Progenitor cell of endocrine pancreas (in vitro differentiated cells): ENCODE measurements at places on chromosomes 11 and 22.
A peak's percentile ranks its signal among the peaks of the same experiment; 100 is the strongest.

- no peak for DNase-seq
These were observed 113.5 kb upstream of the KIRREL3 start for GRCh38 chr11:127114035-127114434.

GRCh38 chr11:119018074-119018938, at the start of the genes RPS25 and TRAPPC4:
Gene RPS25 (minus strand): TSS chr11:119018343. CDS start chr11:119018284, 59 bp downstream.
Gene TRAPPC4 (plus strand): TSS chr11:119018766. CDS start chr11:119018796, 30 bp downstream.
- peak; percentile 70 for DNase-seq

DNA sequence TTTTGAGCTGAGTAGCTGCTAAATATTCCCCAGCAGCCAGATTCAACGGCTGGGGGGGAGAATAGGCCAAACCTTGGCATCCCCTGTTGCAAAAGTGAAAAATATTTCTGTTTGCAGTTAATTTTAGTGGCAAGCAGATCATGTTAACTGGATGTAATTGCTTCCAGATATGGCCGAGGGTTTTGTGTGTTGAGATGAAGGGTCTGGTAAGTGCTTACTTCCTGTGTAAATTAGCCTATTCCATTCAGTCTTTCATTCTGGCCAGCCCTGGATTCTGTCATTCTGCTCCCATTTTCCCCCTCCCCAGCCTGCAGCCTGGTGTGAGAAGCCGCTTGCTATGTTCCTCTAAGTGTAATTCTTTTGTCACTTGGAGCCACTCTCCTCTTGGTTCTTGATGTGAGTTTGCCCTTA, 17.4 kb downstream of the ZBTB16 start:
- no peak for DNase-seq

GRCh38 chr11:129287920-129288319, 87.7 kb upstream of the BARX2 start:
- DNase-seq, result no peak

GRCh38 chr11:78417175-78417887, at the start of gene GAB2:
Gene GAB2 (minus strand): TSS chr11:78417820. CDS start chr11:78417720, 100 bp downstream.
- DNase-seq, result peak; percentile 49

DNA sequence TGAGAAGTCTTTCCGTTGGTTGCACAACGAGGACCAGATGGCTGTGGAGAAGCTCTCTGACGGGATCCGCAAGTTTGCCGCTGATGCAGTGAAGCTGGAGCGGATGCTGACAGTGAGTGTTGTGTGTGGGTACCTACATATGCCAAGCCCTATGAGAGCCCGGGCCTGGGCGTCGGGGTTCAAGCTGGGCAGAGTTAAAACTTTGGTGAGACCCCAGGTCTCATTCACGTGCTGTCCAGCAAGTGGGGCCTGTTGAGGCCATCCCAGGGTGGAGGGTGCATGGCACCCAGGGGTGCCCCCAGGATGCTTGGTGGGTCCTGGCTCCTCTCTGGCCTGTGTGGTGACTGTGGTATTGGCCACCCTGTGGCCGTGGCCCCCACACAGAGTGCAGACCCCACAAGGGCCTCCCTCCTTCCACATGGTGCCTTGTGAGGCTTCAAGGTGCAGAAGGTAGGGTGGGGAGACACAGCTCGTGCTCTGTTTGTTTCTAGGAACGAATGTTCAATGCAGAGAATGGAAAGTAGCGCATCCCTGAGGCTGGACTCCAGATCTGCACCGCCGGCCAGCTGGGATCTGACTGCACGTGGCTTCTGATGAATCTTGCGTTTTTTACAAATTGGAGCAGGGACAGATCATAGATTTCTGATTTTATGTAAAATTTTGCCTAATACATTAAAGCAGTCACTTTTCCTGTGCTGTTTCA, 12.8 kb downstream of the GATD1 start:
- no peak for DNase-seq

- no peak for DNase-seq
These were observed 13.6 kb downstream of the SCARF2 start for GRCh38 chr22:20423906-20424551.

DNA sequence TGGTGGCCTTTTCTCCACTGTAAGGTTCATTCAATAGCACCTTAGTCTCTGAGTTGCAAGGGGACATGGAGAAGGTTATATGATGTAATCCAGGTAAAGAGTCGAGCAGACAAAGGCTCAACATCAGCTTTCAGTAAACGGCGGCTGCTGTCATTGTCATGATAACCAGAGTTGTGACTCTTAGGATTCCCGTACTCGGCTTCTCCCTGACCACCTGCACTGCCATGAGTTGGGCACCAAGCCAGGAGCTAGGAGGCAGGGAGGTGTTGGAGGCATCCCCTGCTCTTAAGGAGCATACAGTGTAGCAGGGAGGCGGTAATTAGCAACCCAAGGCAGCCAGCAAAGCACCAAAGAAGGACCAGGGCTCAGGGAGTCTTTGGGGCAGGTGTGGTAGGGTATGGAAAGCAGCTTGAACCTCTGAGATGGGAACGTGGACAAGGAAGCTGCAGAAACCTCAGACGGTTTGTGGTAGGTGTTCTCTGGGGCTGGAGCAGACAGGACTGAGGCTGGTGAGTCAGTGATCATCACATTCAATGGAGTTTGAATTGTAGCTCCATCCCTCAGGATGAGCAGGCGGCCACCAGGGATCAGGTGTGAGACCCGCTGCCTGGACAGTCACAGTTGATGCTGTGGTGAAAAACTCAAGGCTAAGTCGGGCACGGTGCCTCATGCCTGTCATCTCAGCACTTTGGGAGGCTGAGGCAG, 31.7 kb downstream of the LIF start:
- no peak for DNase-seq

DNA sequence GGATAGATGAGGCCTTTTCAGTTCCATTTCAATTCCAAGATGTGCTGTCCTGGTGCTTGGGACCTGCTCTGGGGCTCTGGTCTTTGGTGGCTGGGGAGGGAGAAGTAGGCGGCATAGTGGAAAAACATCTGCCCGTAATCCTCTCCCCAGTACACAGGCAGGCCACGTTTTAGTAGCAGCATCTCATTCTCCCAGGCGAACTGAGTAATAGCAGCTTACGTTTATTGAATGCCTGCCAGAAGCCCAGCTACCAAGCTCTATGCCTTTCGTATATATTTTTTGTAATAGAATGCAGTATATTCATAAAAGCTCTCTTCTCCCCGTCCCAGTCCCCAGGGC, 11.4 kb downstream of the ACO2 start:
- no peak for DNase-seq

DNA sequence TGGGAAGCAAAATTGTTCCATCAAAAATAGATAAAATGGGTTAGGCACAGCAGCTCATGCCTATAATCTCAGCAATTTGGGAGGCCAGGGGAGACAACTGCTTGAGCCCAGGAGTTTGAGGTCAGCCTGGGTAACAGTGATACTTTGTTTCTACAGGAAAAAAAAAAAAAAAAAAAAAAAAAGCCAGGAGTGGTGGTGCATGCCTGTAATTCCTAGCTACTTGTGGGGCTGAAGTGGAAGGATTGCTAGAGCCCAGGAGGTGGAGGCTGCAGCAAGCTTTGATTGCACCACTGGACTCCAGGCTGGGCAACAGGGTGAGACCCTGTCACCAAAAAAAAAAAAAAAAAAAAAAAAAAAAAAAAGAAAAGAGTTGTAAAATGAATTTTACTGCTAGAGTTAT, 49.6 kb downstream of the KIF18A start:
- no peak for DNase-seq

DNA sequence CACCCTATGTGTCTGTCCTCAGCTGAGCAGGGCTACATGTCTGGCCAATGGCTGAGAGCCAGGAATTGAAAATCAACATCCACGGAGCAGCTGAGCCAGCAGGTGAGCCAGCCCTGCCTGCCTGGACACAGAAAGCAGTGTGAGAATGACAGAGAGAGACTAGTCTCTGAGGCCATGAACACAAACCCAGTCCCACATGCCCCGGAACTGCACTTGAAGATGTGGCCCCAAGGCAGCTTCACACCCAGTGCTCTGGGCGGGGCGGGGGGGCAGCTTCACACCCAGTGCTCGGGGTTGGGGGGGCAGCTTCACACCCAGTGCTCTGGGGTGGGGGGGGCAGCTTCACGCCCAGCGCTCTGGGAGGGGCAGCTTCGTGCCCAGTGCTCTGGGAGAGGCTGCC, 37.6 kb downstream of the TRMU start:
- no peak for DNase-seq

DNA sequence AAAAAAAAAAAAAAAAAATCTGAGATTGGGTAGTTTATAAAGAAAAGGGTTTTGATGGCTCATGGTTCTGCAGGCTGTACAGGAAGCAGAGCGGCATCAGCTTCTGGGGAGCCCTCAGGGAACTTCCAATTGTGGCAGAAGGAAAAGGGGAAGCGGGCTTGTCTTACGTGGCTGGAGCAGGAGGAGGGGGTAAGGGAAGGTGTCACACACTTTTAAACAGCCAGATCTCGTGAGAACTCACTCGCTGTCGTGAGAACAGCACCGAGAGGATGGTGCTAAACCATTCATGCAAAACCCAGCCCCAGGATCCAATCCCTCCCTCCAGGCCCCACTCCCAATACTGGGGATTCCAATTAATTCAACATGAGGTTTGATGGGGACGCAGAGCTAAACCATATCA, 806.2 kb downstream of the TBC1D22A start:
- DNase-seq, result no peak

DNA sequence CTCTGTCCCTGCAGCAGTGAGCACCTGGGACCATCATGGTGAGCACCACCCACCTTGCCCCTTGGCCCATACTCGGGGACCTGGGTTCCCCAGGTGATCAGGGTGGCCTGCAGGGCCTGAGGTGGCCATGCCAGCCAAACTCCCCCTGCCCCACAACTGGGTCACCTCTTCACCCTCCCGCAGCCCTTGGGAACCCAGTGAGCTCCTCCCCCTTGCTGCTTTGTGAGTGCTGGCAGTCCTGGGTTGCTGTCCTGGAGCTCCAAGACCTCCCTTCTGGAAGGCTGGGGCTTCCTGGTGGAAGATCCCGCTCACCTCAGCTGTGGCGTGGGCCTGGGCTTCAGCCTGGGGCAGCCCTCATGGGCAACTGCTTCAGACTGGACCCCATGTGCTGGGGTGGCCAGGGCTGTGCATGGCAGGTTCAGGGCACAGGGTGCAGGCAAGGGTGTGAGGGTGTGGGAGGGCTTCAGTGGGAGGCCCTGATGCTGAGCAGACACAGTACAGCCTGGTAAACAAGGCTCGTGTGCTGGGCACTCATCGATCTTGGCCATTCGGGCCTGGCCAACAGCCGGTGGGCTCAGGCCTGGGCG, 57.6 kb downstream of the RTN4R start:
- DNase-seq, result no peak

- DNase-seq, result no peak
These were observed 63.2 kb upstream of the SNX19 start for GRCh38 chr11:130979386-130979972.

- DNase-seq, result no peak
These were observed 10.7 kb downstream of the LSP1 start for GRCh38 chr11:1863352-1864216.

GRCh38 chr11:103651341-103651998, 385.0 kb upstream of the DDI1 start:
- DNase-seq, result no peak

DNA sequence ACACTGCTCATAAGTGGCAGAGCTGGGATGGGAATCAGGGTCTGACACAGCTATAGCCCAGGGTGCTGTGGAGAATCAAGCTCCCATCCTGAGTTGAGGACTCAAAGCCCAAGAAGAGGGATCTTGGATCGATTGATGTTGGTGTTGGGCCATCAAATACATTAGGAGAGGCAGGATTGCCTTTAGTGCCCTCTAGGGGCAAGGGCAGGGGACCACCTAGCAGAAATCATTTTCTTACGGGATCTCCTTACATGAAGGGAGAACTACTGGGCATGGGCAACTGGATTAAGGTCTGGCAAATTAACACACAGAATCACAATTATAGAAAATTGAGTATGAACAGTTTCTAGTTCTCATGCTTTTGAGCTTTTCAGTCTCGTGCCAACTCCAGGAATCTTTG, 24.9 kb upstream of the EMSY start:
- DNase-seq, result no peak

DNA sequence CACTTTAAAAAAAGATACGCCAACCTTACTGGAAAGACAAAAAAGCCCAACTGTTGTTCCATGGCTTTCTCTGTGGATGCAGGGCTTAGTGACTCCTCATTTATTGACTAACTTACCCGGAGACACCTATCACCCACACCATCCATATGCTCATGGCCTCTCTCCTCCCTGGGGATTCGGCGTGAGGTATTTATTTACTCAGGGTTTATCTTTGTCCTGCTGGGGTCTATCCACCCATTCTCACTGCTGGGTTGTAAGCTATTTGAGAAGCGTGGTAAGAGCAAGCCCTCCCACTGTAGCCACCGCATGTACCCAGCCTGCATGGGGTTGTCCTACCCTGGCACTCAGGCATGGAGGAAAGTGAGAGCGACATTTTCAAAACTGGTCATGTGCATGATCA, 93.6 kb downstream of the NELL1 start:
- DNase-seq, result no peak

DNA sequence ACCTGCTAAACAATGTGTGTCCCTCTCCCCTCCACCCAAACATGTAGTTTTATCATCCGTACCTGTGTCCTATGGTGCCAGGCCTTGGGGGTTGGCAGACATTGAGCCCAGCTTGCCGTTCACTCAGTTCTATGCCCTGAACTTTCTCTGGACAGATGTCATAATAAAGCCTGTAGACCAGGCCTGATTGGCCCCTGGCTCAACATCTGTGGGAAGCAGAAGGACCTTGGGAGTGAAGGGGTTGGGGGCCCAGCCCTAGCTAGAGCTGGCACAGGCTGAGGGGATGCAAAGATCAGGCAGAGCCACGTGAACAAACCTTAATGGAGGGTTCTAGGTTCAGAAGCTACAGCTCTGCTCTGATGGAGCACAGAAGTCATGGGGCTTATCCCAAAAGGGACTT, 600.6 kb downstream of the BUD13 start:
- DNase-seq, result no peak

GRCh38 chr11:34226210-34226609, 120.8 kb downstream of the NAT10 start:
- DNase-seq, result no peak

DNA sequence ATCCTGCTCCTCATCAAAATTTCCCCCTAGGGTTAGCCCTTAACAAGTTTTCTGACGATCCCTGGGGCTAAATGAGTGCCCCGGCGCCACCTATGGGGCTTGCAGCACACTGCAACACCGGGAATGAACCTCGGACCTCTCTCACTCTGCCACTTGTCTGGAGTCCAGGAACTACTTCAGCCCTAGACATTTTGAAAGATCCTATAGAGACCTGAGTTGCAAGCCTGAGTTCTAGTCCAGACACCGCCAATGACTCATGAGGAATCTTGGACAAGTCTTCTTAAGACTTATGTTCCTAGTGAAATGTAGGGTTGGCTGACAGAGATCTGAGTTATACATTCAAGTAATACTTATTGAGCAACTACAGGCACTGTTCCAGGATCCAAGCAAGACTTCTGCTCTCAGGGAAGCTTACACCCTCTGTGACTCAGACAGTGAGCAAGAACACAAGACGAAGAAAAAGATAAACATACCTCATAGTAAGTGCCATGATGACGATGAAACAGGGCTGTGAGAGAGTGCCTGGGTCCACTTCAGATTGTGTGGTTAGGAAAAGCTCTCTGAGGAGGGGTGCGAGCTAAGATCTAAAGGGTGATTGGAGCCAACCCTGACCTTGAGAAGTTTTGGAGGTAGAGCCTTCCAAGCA, 10.2 kb upstream of the STK33 start:
- peak; percentile 34 for DNase-seq
